ENCODE measurements at places on chromosomes 4 and X. TPM values are rescaled to one million over a fixed set of nuclear protein-coding genes. Genes with fewer than 3 reads are reported as not detected.

Gene KLF3
- total RNA-seq, result 55.5 TPM

Gene ARR3
- total RNA-seq, result not detected

- ATAC-seq, result no peak
Observed at GRCh38 chrX:133857640-133858269, 127.6 kb downstream of the GPC3 start.

- no peak for ATAC-seq
Observed at GRCh38 chr4:180993244-180993836, 1249.9 kb upstream of the TENM3 start.

DNA sequence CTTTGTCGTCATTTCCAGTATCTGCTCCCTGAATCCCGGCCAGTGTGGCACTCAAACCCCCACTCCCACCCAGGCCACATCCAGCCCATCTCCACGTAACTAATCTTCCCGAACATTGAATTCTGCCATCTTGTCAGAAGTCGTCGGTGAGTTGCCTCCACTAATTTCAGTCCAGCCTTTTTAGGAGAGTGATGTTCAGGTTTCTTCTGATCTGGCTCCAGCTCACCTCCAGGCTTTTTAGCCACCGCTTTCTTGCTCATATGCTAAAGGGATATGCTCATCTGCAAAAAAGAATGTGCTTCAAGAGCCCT, 1.3 kb downstream of the TMEM165 start:
- no peak for ATAC-seq

- no peak for ATAC-seq
Observed at GRCh38 chr4:150782311-150782710, 200.4 kb downstream of the MAB21L2 start.

Measured in gastroesophageal sphincter (tissue), 4 donors.